ENCODE measurements at places on chromosomes 7 and 10. TPM values are rescaled to one million over a fixed set of nuclear protein-coding genes. Genes with fewer than 3 reads are reported as not detected.

DNA sequence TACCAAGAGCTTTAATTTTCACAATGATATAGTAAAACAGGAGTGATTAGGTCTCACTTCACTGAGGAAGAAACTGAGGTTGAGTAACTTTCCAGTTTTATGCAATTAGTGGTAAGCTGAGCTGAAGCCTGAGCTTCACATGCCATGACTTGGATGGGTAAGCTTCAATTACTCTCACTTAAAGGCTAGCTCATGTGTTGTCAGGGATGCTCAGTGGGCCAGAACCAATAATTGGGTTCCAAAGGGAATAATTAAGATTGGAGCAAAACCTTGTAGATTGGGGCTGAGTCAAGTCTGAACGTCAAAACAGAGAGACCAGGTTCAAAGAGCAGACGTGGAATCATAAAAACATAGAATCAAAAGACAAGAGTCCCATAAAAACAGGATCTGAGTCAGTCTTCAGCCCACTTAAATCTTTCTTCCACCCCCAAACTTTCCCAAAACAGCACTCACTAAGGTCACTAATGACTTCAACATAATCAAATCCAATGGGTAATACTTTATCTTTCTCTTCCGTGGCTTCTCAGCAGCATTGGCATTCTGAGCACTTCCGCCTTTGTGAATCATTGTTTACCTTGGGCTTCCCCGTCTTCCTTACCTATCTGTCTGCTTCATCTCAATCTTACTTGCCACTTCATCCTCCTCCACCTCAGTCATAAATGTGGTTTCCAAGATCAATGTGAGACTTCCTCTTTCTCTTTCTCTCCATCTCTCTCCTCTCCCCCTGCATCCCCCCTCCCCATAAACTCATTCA, 23.0 kb upstream of the EGFR start:
- DNase-seq = peak; percentile 11

DNA sequence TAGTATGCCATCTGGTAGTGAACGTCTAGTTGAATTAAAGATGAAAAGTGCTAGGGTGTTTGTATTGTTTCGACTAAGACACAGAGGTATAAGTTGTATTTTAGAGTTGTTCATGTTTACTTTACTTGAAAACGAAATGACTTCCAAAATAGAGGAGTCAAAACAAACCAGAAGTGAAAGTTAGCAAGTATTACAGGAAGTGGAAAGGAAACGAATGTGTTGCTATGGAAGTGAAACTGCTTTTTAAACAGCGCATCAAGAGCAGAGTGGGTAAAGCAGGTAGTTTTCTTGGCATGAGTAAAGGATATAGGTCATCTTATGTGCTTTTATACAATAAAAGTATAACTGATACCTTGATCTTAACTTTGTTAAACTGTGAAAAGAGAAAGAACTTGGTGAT, 20.0 kb upstream of the GALNTL5 start:
- DNase-seq = peak; percentile 60

DNA sequence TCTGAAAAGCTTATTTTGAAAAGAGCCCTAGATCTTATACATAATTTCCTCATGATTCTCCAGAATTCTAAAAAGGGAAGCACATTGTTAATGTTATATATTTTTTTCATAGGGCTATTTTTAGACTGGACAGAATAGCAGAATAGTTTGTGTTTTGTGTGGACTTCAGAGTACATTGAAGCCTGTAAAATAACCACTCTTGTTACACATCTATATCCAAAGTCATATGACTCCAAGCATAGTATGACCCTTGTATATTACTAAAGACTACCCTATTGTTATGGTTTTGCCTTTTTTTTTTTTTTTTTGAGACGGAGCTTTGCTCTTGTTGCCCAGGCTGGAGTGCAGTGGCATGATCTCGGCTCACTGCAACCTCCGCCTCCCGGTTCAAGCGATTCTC, 26.1 kb upstream of the FIS1 start:
- no peak for DNase-seq

GRCh38 chr10:51792678-51793077, 93.3 kb upstream of the CSTF2T start:
- DNase-seq = no peak

DNA sequence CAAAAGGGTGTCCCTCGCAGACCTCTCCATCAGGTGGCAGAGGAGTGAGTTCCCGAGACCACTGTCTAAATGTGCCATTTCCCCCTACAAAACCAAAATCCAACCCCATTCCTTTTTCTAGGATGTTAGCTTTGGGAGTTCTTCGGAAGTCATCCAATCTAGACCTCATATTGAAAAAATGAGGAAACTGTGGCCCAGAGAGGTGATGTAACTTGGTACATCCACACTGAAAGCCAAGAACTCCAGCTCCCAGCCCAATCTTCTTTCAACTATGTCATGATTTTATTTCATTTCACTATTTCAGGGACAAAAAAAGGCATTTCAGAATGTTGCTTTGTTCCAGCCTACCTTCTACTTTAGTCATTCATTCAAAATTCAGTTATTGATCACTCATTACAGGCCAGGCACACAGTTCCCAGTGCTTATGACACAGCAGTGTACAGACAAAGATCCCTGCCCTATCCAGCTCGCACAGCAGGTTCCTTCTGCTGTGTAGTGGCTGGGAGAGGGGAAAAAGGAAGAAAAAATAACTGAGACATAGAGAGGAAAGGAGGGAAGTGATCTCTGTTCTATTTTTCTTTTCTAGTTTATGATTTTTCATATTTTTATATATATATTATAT, 35.8 kb downstream of the SCRN1 start:
- DNase-seq = no peak

- DNase-seq = no peak
Observed at GRCh38 chr10:87916515-87916914, 53.1 kb downstream of the PTEN start.

DNA sequence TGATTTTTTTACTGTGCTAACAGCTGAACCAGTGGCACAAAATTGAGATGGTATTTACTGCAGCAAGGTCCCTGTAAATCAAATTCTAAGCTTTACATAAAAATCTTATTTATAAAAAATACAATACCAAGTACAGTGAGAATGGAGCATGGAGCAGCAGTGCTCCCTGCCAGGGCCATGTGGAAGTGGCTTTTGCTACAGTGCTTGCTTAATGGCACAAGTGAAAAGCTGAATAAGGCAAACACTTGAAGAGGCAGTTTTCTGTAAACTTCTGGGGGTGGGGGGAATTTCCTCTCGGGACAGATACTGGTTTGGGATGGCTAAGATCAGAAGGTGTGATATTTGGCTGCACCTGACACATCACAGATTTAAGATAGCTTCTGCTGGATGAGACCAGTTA, 27.5 kb downstream of the AP3M1 start:
- no peak for DNase-seq

DNA sequence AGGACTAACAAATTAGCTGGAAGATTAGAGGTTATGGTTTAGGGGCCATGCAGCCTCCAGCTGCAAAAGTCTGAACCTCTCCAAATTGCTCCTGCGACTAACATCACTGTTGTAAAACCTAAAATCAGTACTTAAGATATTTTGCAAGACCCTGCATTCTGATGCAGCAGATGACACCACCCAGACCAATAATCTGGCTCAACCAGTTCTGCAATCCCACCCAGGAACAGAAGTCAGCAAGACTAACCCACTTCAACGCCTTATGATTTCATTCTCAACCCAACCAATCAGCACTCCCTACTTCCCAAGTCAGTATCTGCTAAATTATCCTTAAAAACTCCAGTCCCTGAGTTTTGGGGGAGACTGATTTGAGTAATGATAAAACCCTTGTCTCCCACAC, 250.8 kb upstream of the MBL2 start:
- no peak for DNase-seq

DNA sequence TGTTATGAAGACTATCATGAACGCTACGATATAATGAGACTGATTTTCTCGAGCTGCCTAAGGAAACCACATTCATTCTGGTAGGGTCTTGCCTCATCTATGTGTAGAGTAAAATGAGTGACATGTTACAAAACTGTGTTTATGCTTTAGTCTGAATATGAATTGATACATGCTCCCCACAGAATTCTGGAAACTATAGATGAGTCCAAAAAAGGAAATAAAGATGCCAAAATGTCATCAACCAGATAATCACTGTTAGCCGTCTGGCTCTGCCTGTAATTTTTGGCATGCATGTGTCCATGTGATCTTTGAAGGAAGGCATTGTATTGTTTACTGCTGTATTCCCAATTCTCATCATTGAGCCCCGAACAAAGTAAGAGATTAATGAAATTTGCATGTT, 42.6 kb upstream of the GPR37 start:
- no peak for DNase-seq

- no peak for DNase-seq
Observed at GRCh38 chr7:141221007-141221612, 147.2 kb downstream of the TMEM178B start.

DNA sequence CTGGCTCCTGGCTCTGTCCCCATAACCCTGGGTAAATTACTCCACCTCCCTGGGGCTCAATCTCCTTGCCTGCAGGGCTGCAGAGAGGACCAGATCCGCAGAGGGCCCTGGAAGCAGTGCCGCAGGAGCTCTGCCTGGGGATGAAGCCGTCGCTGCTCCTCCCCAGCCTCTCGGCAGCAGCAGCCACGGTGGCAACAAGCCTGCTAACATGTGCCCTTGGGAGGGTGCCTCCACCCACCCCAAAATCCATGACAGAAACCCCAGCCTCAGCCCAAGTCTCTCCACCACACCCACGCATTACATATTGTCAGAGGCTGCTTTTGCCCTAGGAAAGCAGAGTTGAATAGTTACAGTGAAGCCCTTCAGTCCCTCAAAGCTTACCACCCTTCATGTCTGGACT, 486.4 kb upstream of the FOXK1 start:
- DNase-seq = no peak

DNA sequence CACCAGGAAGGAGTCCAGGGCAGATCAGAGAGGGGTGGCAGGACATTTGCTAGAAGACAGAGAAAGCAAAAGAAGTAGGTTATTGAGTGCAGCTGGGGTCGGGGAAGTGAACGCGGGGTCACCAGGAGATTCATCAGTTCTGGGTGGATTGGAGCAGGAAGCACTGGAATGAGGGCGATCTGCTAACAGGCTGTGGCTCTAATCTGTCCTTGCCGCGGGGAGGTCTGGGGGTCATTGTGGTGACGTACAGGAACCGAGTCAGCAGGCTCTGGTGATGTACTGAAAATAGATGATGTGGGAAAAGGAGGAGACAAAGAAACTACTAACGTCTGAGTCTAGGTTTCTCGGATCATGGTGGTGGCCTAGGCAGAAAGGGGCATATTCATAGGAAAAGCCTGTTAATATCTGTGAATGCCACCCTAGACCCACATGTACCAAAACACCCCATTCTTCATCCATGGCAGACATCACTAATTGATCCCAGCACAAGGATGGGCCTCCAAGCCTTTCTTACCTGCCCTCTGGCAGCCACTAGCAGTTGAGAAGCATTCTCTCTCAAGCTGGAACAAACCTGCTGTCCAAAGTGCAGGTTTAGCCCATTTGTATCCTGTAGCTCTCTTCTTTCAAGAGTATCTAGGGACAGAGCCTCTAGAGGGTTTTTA, 134.5 kb downstream of the C10orf105 start:
- DNase-seq = no peak

GRCh38 chr7:91596287-91596686, 284.2 kb downstream of the MTERF1 start:
- DNase-seq = no peak

Gene SPRN
- total RNA-seq = not detected

Gene OPALIN
- total RNA-seq = not detected

Gene EPHA1
- 30.7 TPM for total RNA-seq
